CMK (cell line): ENCODE measurements at places on chromosomes 4 and X.

DNA sequence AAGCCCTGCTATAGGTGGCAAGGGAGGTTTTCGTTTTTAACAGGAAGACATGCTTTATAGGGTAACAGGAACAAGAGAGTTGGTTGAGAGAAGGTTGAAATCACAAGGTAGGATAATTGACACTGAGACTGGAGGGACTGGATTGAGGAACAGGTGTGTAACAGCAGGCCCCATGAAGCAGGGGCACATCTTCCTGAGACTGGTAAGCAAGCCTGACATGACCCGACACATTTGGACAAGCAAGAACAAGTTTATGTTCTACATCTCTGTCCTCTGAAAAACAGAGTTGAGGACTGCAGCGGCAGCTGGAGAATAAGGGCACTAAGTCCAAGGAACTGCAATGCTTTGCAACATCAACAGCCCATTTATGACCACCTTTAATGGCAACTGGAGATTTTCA is 5.2 kb downstream of the RPS4X start:
- no peak for DNase-seq

DNA sequence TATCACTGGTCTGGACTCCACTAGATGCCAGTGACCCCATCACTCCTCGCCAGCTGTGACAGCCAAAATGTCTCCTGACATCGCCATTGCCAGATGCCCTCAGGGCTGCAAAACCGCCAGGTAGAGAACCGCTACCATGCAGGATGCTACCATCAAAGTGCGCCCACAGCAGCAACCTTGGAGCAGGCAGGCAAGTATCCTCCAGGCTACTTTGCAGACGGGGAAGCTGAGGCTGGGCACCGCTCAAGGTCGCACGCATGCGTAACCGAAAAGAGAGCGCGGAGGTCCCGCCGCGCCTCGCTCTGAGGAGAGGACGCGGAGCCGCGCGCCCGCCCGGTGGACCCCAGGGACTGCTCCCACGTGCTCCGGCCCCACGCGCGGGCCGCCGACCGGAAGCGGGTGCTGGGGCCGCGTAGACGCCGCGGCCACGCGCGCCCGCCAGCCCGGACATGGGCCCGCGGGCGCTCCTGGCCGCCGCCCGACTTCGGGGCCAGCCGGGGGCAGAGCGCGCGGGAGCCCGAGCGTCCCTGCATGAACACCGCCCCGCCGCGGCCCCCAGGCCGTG is at the start of gene STS:
Gene STS, plus strand, starts transcription at position 300 of the 565 bp plus-strand sequence. CDS start 105,488 bp downstream, outside the sequence.
- no peak for DNase-seq

DNA sequence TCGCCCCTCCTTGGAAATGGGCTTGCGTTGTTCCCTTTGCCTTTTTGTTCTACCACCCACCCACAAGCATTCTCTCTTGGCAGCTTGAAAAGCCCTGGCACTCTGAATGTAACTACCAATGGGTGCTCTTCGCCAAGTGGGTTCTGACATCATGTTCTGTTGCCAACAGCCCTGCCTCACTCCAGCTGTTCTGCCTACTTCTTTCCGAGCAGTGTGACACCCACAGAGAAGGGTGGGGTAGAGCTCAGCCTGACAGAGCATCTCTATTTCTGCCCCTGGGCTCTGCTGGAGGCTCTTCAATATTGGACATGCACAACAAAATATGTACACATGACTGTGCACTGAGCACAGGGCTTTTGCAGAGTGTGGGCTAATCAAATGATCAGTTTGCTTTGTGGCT is 15.6 kb upstream of the EXOSC9 start:
- DNase-seq, result no peak

- DNase-seq, result no peak
These were observed 244.3 kb downstream of the ARHGAP10 start for GRCh38 chr4:147975933-147976928.

- no peak for DNase-seq
These were observed 38.9 kb downstream of the ATP8A1 start for GRCh38 chr4:42618023-42618422.

GRCh38 chr4:137694138-137694537 is 161.8 kb upstream of the PCDH18 start:
- no peak for DNase-seq

DNA sequence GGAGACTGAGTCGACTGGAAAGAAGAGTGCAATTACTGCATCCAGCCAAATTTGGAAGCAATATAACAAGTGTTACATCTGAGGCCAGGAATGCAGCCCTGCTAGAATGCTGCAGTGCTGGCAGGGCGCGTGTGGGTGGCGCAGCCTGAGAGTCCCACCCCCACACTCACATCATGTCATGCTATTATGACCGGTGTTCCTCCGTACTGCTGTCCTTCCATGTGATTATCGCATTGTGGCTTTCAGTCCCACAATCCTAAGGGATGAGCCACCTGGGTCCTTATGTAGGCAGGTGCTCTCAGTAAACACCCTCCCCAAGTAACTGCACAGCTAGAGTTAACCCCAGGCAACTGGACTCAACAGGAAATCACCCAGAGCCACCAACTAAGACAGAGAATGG is 122.6 kb upstream of the CPEB2 start:
- no peak for DNase-seq

DNA sequence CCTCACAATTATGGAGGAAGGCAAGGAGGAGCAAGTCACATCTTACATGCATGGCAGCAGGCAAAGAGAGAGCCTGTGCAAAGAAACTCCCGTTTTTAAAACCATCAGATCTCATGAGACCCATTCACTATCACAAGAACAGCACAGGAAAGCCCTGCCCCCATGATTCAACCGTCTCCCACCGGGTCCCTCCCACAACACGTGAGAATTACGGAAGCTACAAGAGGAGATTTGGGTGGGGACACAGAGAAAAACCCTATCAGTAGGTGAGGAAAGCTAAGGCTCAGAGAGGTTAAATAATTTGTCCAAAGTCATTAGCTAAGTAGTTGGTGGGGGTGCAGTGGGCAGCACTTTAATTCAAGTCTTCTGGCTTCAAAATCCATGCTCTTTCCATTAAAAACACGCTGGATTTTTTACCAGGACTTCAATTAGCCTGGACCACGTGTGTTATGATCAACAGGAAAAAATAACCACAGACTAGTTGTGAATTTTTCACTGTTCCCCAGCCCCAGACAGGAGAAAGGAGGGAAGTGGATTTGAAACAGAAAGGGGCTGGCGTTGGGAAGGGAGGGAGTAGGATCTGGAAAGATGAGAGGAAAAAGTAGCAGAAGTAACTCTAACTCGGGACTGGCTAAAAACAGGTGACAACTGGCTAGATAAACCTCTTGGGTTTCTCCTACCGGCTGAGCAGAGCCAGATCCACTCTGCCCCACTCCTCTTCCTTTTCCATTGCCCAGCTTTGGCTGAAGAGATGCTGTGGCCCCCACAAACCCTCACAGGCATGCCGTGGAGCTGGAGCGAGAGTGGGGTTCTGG is 986 bp downstream of the MTMR8 start:
- DNase-seq, result no peak

DNA sequence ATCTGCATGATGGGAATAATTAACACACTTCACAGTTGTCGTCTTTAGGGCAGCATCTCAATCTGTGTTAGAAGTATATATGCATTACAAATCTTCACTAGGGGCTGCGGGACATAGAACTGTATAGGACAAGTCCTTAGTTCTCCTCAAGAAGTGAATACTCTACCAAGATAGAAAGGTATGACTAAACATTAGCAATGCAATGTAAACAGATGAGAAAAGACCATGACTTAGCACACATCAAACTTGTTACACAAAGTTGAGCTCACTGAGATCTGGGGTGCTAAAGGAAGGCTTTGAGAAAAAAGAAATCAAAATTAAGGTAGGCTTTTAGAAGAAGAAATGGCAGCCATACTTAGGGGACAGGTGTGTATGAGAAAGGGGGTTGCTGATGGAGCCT is 182.1 kb upstream of the MAP3K15 start:
- DNase-seq, result no peak

- DNase-seq, result no peak
These were observed 646.9 kb downstream of the STPG2 start for GRCh38 chr4:97496298-97496873.

DNA sequence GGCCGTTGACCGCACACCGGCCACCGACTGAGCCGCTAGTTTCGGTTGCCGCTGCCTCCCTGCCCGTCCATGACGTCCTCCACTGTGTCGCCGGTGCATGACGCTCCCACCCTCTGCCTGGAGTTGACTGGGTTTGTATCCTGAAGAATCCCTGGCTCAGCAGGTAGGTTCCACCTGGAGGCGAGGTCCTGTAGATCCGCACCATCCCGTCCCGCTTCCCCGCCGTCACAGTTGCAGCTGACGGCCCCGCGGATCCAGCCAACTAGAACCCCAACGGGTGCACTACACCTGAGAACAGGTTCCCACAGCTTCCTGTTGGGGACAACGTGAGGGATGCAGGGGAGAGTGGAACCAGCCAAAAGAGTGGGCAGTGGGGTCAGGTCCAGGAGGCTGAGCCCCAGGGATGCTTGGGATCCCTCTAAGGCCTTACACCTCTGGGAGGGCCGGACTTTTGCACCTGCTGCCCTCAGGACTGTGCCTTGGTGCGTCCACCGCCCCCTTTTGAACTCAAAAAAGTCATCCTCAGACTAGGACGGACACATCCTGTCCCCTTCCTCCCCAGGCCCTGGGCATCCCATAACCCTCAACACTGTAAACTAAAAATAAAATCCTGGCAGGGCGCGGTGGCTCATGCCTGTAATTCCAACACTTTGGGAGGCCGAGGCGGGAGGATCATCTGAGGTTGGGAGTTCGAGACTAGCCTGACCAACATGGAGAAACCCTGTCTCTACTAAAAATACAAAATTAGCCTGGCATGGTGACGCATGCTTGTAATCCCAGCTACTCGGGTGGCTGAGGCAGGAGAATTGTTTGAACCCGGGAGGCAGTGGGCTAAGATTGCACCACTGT is 1.1 kb upstream of the SLBP start:
- no peak for DNase-seq

DNA sequence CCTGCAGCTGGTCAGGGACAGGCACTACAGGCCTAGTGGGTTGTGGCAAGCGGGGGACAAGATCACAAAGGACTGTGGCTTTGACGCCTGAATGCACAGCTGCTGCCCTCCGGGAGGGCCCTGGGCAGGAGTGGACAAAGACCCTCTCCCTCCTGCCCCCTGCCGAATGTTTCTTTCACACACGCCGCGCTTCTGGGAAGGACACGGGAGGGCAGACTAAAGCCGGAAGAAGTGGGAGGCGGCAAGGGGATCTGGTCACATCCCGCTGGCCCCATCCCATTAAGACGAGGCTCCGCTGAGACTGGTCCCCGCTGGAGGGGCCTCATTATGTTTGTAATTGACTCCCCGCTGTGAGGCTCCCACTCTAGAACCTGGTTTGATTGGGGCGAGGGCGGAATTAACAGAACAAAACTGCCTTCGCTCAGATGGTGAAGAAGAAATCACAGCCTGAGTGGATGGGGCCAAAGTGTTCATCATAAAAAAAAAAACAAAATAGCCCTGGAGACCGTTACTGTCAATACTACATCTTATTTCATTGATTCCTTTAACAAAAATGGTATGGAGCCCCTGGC is 37.8 kb upstream of the PSAPL1 start:
- no peak for DNase-seq

GRCh38 chr4:62474802-62475201 is 1274.7 kb downstream of the ADGRL3 start:
- no peak for DNase-seq

GRCh38 chr4:146333895-146334262 is 119.5 kb downstream of the REELD1 start:
- no peak for DNase-seq

DNA sequence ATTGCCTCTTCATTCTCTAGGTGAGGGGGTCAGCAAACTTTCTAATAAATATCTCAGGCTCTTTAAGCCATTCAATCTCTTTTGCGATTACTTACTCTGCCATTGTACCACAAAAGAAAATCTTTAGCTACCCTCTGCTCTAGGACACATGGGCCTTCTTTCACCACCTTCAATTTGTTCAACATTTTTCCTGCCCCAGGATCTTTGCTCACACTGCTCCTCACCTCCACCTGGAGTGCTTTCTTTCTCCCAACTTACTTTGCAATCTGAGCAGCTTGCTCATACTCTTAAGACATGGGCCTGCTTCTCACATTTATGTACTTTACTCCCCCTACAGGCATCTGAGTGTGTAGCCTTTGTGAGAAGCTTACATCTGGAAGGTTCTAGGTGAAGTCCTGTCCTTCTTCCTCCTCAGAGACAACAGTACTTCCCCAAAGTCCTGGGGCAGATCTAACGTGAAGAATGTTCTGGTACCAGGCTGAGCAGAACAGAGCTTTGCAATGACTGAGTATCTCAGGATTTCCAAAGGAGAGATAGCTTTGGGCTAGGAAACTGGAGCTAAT is 55.0 kb upstream of the PRDM5 start:
- peak; percentile 17 for DNase-seq

DNA sequence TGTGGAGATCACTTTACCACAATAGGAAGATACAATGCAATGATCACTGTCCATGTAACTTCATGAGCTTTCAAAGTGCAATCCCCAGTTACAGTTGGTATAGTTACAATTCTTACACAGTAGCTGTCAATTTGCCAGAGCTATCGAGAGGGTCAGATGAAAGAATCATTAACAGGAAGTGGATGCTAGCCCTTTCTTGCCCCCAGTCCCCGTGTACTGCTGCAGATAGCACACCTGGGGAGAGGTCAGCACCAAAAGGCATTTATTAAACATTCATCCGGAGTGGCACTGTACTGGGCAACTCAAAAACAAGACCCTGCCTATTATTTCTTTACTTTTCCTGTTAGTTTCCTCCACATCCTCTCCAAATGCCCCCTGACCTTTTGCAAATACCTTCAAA is 47.7 kb downstream of the SOD3 start:
- DNase-seq, result no peak

GRCh38 chr4:5933116-5933515 is 40.2 kb upstream of the CRMP1 start:
- DNase-seq, result no peak

- no peak for DNase-seq
These were observed 388.6 kb upstream of the MAGEB2 start for GRCh38 chrX:29826742-29827141.

DNA sequence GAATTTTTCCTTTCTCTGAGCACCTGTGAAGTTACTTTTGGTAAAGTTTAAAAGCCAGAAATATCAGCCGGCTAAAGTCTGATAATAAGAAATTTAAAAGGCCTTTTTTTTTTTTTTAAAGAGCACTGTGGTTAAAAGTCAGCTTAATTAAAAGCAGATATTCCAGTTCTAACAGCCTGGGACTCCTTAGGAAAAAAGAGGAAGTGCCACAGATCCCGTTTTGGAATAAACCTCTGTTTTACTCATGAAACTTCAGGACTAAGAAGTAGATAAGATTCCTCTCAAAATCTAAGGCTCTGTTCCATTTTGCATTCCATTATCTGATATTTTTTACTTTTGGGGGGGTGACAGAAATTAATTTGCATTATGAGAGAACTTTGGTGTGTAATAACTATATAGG is 37.8 kb downstream of the ABCB7 start:
- no peak for DNase-seq
